T-helper 1 cell treated with Interleukin-12 subunit alpha and Interleukin-12 subunit beta and Interleukin-4 antibody, amounts not matched to agents 30 ng/mL and 1 ng/mL, for 36 hours (primary cell): ENCODE measurements at places on chromosomes 2 and 18. TPM values are rescaled to one million over a fixed set of nuclear protein-coding genes. Genes with fewer than 3 reads are reported as not detected.

The SIX2 gene
- not detected in 2 replicates for total RNA-seq

The ZNF804A gene
- not detected in 2 replicates for total RNA-seq

The FAM98A gene
- 38.2 and 52.9 TPM in 2 replicates for total RNA-seq

The ST8SIA3 gene
- total RNA-seq: not detected in 2 replicates

The C1QL2 gene
- total RNA-seq: not detected in 2 replicates

The UGT1A5 gene
- total RNA-seq: not detected in 2 replicates

The LRP1B gene
- total RNA-seq: not detected in 2 replicates

The ANO7 gene
- 0.46 and 0.61 TPM in 2 replicates for total RNA-seq

The SULT1C2 gene
- not detected in 2 replicates for total RNA-seq

The SRD5A2 gene
- total RNA-seq: not detected in 2 replicates

The HOXD13 gene
- total RNA-seq: not detected in 2 replicates

The PARD6G gene
- total RNA-seq: 0.05 TPM in 1 of 2 replicates, not detected in the other

The DSC3 gene
- not detected in 2 replicates for total RNA-seq

The PID1 gene
- total RNA-seq: not detected in 2 replicates

The PRSS56 gene
- total RNA-seq: not detected in 2 replicates

The IHH gene
- total RNA-seq: 0.17 TPM in 1 of 2 replicates, not detected in the other

The WNT10A gene
- 0.07 and 0.29 TPM in 2 replicates for total RNA-seq

The ABCG5 gene
- not detected in 2 replicates for total RNA-seq

The POTEC gene
- total RNA-seq: not detected in 2 replicates

The KIF1A gene
- 0.17 and 0.42 TPM in 2 replicates for total RNA-seq

The SH3BP4 gene
- total RNA-seq: 0.07 and 0.12 TPM in 2 replicates

The CABLES1 gene
- 0.71 and 2.0 TPM in 2 replicates for total RNA-seq

The APCDD1 gene
- not detected in 2 replicates for total RNA-seq

The ANKRD30BL gene
- not detected in 2 replicates for total RNA-seq

The ATOH8 gene
- total RNA-seq: 1.8 and 2.1 TPM in 2 replicates

The NEURL3 gene
- 1.2 and 1.7 TPM in 2 replicates for total RNA-seq

The ZBTB7C gene
- total RNA-seq: 0.81 and 0.98 TPM in 2 replicates

The BCL11A gene
- total RNA-seq: not detected in 2 replicates

The COL4A3 gene
- total RNA-seq: not detected in 2 replicates

The FABP1 gene
- not detected in 2 replicates for total RNA-seq

The LIMS3 gene
- 0.27 and 0.59 TPM in 2 replicates for total RNA-seq

The SPATA3 gene
- total RNA-seq: not detected in 2 replicates

The ANKRD30B gene
- not detected in 2 replicates for total RNA-seq

The ASIC4 gene
- not detected in 2 replicates for total RNA-seq

The CD207 gene
- total RNA-seq: not detected in 2 replicates

The NDC80 gene
- 48.9 and 51.3 TPM in 2 replicates for total RNA-seq

The ZRANB3 gene
- 4.4 and 5.2 TPM in 2 replicates for total RNA-seq
